Mammary epithelial cell (primary cell): ENCODE measurements at places on chromosomes 13 and 19. TPM values are rescaled to one million over a fixed set of nuclear protein-coding genes. Genes with fewer than 3 reads are reported as not detected.

DNA sequence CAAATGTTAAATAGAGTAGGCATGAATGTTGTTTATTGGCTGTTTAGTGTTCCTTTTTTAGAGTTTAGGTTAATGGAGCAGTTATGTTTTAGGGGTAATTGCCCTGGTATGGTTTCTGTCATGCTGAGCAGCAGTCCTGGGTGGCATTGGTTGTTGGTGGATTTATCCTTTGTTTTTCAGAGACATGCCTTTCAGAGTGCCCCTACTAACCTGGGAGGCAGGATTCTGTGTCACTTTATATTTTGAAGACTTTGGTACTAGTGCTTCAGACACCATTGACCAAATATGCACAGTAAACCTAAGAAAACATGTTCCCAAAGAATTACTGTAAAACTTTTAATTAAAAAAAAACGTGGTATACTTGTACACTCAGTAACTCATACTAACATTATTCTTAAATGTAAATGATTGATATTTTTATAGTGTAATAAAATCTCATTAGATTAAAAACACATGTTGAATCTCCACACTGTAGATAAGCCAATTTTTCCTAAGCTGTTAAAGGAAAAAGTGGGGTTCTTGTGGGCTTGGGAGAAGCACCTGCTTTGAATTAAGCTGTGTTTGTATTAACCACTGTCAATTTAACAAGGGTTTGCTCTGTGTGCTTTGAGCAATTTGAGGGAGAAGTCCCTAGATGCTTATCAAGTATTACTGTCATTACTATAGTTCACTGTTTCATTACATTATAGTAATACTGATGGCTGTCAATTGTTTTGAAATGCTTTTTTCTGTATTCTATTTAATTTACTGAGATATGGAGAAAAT is 133.2 kb downstream of the LMO7 start:
- DNase-seq, result no peak

- DNase-seq, result no peak
Measured at GRCh38 chr19:46173886-46174480, 25.9 kb downstream of the IGFL2 start.

DNA sequence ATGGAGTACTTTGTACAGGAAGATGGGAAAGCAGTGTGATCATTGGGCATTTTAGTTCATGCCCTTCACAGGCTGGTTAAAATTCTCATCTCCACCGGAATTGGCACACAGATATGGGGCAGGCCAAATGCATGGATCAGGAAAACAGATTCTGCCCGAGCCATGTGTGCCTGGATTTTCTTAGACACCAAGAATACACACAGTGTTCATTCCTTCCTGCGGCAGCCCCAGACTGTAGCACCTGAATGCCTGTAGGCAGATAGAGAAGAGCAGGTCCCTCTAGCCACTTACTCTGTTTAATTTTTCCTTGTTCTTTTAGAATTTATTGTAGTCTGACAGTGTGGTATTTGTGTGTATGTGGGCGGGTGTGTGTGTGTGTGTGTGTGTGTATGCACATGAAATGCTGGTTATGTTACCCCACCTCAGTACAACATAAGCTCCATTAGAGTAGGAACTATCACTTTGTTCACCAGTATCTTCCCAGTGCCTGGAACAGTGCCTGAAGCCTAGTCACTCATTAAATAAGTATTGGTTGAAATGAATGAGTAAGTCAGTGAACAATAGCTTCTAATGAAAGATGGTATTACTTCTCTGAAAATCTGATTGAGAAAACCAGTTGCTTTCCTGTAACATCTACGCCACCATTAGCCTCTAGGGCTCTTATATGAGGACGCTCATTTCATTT is 41.7 kb downstream of the FRY start:
- DNase-seq, result no peak

DNA sequence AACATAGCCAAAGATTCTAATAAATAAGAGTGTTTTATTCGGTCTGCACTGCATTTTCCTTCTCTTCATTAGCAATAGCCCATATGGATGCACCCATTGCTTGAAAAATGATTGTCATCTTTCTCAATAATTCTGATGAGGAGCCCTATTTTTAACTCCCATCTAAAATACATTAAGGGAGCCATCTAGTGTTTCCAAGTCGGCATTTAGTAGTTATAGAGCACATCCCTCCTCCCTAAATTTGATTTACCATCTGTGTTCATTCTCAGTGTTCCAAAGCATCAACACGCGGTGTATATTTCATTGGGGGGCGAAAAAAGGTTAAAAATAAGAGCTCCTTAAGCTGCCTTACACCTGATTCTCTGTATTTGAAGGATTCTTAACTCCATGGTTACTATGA is 119.2 kb upstream of the IPO5 start:
- no peak for DNase-seq

DNA sequence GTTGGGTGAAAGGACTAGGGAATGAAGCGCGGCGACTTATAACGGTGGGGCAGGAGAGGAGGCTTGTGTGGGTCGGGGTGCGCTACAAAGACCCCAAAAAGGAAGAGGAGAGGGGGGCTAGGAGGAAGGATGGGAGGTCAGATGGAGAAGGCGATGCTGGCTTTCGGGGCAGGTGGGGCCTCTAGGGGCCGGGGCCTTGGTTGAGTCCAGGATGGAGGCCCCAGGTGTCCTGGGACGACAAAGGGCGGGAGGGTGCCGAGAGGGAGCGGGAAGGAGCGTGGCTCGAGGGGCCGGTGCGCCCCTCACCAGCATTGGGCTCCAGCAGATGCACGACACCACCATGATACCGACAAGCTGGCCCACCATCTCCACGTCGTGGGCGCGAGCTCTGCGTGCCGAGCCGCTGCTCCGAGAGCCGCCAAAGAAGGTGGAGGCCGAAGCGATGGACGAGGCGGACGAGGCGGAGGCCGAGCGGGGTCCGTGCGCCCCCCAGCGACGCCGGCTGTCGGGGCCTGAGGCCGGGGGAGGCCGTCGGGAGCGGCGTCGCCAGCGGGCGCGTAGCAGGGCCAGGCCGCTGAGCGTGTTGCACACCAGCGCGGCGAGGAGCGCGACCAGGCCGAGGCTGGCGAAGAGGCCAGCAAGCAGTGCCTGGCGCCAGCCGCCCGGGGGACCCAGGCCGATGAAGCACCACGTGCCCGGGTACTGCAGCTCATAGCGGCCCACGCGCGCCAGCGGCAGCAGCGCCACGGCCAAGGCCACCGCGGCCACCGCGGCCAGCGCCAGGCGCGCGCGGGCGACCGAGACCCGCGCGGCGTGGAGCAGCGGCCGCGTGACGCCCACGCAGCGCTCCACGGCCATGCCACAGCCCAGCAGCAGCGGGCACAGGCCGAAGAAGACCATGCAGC is 1.8 kb downstream of the PTGER1 start:
- no peak for DNase-seq

DNA sequence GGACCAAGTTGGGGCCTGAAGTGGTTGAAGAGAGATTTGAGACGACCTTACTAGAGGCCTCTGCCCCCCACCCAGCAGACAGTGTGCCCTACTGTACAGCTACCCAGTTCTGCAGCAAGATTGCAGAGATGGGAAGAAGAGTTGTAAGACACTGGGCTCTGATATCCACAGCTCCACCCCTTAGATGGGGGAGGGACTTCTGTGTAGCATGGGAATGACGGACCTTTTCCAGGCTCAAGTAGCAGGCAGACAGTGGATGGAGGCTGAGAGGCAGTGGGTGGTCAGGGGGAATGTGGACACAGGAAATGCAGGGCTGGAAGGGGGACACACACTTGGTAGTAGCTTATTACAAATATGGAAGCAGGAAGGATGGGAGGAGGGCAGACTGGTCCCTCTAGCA is 13.0 kb downstream of the LRFN3 start:
- no peak for DNase-seq

DNA sequence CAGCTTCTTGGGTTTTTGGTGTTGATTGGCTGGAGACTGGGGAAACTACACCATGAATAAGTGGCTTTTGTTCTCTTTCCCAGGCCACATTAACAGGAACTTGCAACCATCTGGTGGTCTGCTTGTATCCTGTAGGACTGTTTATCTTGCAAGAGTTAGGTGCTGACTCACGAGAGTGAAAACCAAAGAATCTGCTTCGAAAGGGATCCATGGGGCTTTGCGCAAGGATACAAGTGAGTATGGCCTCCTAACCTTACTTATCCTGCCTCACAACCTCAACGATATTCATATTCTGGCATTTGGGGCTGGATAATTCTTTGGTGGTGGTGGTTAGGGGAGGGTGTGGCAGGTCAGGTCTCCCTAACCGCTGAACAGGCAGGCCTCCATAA is 4.7 kb upstream of the SIGLECL1 start:
- DNase-seq, result peak; percentile 5

GRCh38 chr13:110648848-110649421 is 33.6 kb downstream of the NAXD start:
- DNase-seq, result no peak

GRCh38 chr19:54196536-54196935 is 4.1 kb upstream of the RPS9 start:
- DNase-seq, result peak; percentile 39

DNA sequence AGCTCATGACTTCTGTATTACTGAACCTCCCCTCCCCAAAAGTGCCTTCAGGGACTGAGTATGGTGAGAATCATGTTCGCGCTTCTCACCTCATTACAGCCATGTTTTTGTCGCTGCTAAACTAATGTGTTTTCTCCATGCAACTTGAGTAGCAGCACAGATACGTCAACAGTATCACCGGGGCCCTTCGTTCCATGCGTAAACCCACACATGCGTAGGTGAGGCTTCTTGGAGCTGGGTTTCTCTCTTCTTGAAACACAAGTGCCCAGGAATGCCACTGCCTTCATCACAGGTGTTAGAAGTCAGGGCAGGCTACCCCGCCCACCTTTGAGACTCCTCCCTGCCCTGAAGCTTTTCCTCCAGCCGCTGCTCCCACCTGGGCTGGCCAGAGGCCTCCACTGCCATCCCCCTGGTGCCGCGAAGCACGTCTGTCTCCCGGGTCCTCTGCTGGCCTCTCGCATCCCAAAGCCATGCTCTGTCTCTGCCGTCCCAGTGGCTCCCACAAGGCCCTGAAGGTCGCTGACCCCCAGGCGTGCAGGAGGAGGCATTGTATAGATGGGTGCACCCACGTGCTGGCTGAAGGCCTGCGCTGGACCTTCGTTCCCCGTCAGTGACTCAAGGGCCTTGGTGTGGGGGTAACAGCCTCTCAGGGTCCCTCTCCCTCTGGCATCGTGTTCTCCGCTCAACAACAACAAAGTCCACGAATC is 135.3 kb upstream of the MCF2L start:
- no peak for DNase-seq

DNA sequence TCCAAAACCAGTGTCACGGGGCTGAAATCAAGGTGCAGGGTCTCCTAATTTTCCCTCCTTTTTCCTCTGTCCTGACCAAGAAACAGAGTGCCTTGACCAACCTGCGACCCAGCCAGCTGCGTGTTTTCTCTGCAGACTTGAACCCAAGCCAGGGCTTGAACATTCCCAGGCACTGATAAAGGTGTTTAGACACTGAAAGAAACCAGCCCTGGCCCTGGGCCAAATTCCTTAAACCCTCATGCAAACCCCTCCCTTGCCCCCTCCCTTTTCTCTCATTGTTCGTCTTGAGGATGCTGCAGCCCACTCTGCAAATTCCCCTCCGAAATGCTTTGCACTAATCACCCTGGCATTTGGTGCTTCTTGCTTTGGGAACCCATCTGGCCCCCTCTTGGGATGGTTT is 9.5 kb upstream of the FFAR2 start:
- DNase-seq, result peak; percentile 11

GRCh38 chr13:30759748-30760147 is 24.4 kb downstream of the ALOX5AP start:
- DNase-seq, result no peak

DNA sequence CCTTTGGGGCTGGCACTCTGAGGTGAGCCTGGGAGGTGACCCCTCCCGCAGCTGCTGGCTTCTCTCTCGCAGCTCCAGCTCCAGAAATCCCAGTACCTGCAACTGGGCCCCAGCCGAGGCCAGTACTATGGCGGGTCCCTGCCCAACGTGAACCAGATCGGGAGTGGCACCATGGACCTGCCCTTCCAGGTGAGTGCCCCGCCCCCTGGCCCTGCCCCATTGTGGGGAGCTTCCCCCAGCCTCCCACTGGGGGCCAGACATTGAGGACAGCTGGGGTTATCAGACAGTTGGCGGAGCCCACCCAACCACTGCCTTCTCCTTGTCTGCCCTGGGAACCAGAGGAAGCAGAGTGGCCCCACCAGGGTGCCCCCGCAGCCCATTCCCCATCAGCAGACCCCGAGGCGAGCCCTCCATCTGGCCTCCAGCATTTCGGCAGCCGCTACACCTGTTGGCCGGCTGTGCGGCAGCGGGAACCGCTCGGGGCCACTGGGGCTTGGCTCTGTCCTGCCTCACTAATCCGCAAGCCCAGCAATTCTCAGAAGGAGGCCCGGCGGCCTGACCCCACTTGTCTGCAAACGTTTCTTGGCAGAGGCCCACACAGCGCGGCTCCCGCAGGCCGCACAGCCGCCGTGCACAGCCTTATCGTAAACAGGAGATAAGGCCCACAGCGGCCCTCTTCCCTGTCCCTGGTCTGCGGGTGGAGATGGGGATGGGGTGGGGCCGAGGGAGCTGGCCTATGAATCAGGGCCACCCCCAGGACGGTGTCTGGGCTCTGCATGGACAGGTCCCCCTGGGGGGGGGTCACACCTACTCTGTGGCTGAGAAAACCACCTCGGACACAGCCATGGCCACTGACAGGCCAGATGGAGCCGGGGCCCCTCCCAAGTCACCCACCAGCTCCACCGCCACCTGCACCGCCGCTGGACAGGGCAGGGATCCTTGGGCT is 48.0 kb downstream of the COMP start:
- no peak for DNase-seq

DNA sequence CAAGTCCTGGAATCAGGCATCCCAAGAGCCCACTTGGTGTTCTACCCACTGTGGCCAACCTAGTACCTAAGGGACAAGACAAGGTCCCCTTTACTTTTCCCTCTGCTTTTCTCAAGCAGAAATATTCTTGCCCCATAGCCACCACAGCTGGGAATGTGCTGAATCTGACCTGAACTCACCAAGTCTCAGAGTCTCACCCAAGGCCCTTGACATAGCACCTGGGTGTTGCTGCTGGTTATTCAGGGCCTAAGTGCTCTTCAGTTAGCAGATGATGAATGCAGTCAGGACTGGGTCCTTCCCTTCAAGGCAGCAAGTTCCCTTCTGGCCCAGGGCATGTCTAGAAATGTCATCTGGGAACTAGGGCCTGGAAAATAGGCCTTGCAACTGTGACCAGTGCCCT is 201.8 kb upstream of the SERP2 start:
- no peak for DNase-seq

GRCh38 chr13:45302507-45302906 is 38.5 kb downstream of the TPT1 start:
- no peak for DNase-seq

Gene PRX
- total RNA-seq, result 2.3 and 3.2 TPM in 2 replicates

Gene LAIR1
- not detected in 2 replicates for total RNA-seq

Gene FBL
- total RNA-seq, result 261 and 334 TPM in 2 replicates

Gene C19orf85
- total RNA-seq, result not detected

Gene MYO1F
- 0.11 and 0.35 TPM in 2 replicates for total RNA-seq

Gene TSPAN16
- total RNA-seq, result not detected in 2 replicates

Gene YJEFN3
- total RNA-seq, result 4.1 and 8.3 TPM in 2 replicates
